HCT116 (cell line): ENCODE measurements at places on chromosomes 11 and 22.

- DNase-seq, result no peak
These were observed 529.5 kb downstream of the ETS1 start for GRCh38 chr11:128057786-128058395.

GRCh38 chr11:2223153-2223794 is 47.1 kb downstream of the ASCL2 start:
- DNase-seq, result no peak

DNA sequence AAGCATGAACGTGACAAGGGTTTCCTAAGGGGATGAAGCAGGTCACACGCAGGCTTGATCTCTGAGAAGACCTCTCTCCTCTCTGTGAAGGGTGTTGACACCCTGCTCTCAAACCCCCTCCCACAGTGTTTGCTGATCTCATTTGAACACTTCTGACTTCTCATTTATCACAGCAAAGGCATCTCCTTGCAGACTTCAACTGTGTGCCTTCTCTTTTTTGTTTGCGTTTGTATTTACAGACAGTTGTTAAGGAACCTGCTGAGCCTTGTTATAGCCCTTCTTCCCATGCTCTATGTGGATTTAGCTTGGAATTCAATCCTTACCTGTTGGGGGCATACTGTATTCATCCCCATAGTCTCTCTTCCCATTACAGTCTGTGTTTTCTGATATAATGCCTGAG is 206.5 kb downstream of the NELL1 start:
- no peak for DNase-seq

DNA sequence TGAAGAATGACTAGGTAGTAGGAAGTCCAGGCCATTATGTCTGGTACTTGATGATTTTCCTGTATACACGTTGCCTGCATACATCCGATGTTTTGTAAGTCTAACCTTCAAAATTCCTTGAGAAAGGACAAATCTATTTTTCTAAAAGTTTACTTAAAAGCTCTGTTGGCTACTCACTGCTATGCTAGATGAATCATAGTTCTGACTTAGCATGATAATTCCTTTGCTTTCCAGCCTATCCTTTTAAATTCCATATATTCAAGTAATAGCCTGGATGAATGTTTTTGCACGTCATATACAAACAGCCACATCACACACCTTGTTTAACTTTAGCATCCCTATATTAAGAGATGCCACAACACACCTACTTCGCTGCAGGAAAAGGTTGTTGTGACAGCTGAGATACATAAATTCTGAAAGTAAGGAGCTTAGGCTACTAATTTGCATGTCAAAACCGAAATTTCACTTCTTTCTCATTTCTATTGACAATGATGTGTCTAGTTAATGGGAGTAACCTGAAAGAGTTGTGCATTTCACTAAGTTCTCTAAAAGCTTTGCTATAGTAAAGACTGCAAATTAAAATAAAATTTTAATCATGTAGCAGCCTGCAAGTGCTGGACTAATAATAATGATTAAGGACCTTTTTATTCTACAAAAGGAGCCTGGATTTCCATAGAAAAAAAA is 1116.4 kb downstream of the JRKL start:
- no peak for DNase-seq

- DNase-seq, result peak; percentile 6
These were observed 13.1 kb downstream of the MOV10L1 start for GRCh38 chr22:50102946-50103345.

DNA sequence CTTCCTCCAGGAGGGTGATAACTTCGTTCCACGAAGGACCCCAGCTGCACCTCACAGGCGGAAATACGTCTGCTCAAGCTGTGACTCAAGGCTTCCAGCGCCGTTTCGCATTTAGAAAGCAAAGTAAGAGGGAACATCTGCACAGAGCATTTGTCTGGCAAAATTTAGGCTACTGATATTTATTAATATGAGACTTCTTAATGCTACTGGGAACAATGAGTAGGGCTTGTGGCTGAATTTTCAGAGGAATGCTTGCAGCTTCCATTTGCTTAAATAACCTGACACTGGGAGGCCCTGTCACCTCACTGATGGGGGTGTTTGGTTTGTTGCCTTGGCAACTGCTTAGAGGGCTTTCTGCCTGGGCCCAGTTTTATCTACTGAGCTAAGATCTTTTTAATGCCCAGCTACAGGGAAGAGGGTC is 14.7 kb upstream of the ST14 start:
- DNase-seq, result no peak
